ENCODE measurements at places on chromosomes 12 and 14.

GRCh38 chr12:118166946-118167345, 31.0 kb downstream of the PEBP1 start:
- no peak for DNase-seq

DNA sequence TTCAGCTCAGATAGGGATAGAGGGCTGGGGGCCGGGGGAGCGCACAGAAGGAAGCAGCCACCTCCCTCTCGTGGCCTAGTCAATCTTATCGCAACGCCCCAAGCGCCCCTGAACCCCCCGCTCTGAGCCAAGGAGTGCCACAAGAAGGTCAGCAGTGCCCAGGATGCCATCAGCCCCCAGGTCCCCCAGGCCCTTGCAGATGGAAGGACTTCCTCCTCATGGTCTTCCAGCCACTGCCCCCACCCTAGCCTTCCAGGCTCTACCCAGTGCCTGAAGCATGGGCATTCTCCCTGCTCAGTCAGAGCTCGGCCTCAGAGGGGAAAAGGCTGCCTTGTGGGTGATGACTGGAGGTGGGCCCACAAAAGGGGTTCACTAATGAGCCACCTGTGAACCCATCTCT, 68.2 kb downstream of the BCL11B start:
- no peak for DNase-seq

GRCh38 chr12:122850048-122850445, 14.8 kb downstream of the HIP1R start:
- DNase-seq, result no peak

GRCh38 chr14:69242311-69243224, 17.4 kb upstream of the GALNT16 start:
- peak; percentile 67 for DNase-seq

DNA sequence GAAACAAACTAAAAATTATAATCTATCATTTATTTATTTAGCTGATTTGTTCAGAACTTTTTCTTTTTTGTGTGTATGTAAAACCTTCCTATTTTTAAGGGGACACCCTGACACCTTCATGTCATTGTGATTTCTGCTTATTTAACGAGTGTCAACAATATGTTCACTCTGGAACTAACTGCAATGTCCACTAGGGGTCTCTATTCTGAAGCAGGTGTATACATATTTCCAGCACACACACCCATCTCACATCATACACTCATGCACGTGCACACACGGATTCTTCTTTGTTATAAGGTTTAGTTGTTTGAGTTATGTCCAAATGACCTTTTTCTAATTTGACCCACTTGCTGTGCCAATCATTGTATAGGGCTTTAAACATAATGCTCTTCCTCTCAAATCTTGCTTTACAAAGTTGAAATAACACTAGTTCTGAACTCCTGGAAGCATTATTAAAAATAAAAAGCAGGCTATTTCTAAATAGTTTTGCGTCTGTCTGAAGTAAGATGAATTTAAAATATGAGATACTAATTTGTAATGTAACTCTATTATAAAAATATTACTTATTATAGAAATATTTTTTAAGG, 15.5 kb downstream of the E2F7 start:
- peak; percentile 59 for DNase-seq
